GM23248 (cell line): ENCODE measurements at places on chromosomes 2 and 18. TPM values are rescaled to one million over a fixed set of nuclear protein-coding genes. Genes with fewer than 3 reads are reported as not detected.
A peak's percentile ranks its signal among the peaks of the same experiment; 100 is the strongest.

Gene AQP12A
- not detected in 2 replicates for polyA plus RNA-seq

DNA sequence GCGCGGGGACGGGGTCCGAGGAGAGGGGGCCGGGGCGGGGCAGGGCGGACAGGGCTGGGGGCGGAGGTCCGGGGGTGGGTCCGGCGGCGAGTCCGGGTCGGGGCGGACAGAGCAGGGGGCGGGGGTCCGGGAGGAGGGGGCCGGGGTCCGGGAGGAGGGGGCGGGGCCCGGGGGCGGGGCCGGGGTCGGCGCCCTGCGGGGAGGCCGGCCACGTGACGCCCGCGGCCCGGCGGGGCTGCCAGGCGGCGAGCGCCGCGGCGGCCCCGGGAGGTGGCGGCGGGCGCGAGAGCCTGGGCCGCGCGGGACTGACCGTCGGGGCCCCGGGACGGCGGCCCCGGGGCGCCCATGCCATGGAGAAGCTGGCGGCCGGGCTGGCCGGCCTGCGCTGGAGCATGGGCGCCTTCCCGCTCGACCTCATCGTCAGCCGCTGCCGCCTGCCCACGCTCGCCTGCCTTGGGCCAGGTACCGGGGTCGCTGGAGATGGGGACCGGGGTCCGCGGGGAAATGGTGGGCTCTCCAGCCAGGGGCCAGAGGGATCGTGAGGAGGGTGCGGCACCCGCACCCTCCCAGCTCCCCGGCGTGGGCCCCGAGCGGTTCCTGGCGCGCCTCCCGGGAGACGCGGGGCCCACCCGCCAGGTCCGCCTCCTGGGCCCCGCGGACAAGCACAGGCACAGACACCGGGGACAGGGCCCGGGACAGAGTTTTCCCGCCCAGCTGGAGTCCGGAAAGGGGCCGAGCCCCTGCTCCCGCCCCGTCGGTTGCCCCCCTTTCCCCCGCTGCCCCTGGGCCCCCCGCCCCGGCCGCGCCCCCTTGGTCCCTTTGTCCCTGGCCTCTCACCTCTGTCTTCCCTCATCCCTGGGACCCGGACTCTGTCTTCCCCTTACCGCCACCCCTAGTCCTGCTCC is at the start of gene GAREM2:
Gene GAREM2 (plus strand): TSS at position 218 of the 905 bp plus-strand sequence. CDS start 133 bp downstream, at position 351.
- no peaks in the 10 kb centered on the region for H3K4me1 ChIP-seq
- no peak within 1 kb of the TSS for H3K27ac ChIP-seq
- H3K36me3 ChIP-seq: no peaks in the 10 kb centered on the region

DNA sequence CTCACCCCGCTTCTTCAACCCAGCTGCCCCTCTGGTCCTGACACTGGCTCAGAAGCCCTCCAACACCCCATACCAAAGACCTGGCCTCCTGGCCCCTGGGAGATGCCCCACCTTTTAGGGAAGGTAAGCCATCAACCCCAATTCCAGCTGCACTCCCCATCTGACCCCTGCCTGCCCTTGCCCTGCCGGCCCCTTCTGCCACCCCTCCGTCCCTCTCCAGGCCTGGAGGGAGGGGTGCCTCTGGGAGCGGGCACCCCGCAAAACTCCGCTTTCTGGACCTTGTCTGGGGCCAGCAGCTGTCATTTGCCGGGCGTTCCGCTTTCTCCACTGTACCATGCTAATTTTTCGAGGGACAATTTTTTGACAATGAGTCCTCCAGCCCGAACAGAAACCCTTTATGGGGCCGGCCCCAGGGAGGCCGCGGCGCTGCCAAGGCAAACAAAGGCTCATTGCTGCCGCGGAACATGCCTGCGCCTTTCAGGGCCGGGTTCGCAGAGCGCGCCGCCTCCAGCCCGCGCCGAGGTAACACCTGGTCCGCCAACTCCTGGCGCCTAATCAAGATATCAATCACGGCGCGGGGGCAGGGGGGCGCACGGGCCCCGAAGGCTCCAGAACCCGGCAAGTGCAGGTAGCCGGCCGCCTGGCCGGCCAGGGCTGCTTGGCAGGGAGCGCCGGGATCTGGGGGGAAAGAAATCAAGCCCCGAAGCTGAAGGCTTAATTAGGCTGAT is 96.0 kb downstream of the INHBB start:
- peak overlapping the region; percentile 57 for H3K4me3 ChIP-seq
- H3K27me3 ChIP-seq: peaks cover 21% of the 10 kb centered on the region; the same call in 1 of the 2 replicates
- DNase-seq: peak; percentile 68
- H3K27ac ChIP-seq: no peak overlapping the region

- no peak overlapping the region for H3K4me3 ChIP-seq
- no peak overlapping the region for H3K27ac ChIP-seq
- H3K4me1 ChIP-seq: peaks cover 33% of the 10 kb centered on the region
- DNase-seq: no peak
Measured at GRCh38 chr18:44586782-44587524, 93.7 kb upstream of the SETBP1 start.

Gene KLHL14
- polyA plus RNA-seq: not detected in 2 replicates

Gene ESPNL
- 0.19 and 0.60 TPM in 2 replicates for polyA plus RNA-seq
